Eye (tissue), 1 donor: ENCODE measurements at places on chromosomes 7 and 10.

DNA sequence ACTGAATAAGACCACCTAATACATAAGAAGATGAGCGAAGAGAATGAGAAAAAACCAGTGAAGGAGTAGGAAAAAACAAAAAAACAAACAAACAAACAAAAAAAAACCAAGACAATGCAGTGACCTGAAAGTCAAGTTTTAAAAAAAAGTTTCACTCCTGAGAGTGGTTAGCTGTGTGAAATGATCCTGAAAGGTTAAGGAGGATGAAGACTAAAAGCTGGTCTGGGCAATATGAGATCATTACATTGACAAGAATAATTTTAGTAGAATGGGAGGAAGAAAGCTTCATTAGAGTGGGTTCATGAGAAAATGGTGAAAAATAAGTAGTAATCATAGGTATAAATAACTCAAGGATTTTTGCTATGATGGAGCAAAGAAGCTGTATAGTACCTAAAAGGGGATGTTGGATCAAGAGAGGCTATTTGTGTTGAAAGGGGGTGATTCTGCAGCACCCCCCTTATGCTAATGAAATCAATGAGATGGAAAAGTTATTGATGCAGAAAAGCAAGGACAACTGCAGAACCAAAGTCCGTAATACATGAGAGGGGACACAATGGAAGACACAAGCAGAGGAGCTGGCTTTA, 80.2 kb downstream of the KMT2C start:
- no peak for DNase-seq

DNA sequence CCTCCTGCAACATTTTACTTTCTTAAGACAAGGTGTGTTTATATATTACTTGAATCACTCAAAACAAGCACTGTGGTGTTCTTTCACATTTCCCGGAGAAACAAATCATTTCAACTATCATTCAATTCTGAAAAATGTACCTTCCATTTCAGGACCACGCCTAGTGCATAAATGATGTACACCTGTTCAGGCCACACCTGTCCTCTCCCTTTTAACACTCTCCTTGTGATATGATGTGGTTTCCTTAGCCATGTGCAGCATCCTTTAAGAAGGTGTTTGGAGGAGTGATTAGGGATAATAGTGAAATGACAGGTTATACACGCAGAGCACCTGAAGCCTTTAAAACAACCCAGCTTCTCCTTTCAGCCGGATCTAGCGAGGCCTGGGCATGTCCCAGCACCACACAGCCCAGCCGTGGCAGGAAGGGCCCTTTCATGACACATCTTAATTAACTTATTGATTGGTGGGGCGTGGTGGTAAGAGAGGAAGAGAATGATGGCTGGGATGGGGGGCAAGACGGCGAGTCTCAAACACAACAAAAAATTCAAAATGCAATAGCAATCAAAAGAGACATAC, 26.9 kb downstream of the ABLIM1 start:
- DNase-seq, result no peak

DNA sequence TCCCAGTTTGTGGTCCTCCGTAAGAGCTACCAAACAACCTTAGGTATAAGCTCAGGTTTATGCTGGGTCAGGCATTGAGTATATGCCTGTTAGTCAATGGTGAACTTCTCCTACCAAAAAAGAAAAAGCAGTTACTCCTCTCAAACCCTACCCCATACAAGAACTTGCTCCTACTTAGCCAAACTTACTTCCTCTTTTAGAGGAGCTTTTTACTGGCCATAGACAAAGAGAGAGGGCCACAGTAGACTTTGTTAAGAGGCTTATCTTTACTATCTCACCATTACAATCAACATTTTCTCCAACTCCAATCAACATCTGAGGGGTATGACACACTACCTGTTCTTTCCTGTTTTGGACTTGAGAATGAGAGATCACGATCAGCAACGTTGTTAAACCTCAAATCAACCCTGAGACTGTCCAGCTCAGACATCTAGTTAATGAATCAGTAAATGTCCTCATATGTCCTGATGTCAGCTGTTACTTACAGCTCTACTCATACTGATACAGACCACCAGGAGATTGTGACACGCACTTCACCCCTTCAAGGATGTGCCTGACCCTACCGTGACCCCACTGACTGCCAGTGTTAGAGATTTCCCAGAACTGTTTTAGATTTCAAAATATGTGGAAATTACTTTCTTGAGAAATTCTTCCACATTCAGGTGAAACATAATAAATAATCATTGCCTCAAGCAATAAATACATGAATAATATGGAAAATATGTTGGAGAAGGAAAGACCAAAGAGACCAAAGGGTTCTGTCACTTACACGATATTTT, 18.4 kb upstream of the CCDC71L start:
- no peak for DNase-seq

GRCh38 chr7:6516387-6516983, 34.8 kb downstream of the GRID2IP start:
- peak; percentile 91 for DNase-seq
